M059J (cell line): ENCODE measurements at places on chromosomes 7 and 10. TPM values are rescaled to one million over a fixed set of nuclear protein-coding genes. Genes with fewer than 3 reads are reported as not detected.

DNA sequence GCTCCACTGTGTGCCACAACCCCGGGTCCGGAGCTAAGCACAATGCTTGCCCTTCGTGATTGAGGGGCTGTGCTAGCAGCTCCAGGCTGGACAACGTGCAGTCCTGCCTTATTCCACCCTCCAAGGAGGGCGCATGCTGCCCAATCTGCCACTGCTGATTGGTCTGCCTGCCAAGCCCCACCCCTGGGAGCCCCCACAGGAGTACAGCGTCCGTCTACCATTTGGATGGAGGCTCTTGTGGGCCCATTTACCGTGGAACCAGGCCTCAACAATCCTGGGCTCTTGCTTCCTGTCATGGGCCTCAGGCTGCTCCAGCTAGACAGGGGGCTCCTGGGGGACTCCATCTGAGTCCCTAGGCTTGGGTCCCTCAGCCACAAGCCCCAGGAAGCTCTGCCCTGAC is 173.3 kb downstream of the SLIT1 start:
- no peak for DNase-seq

DNA sequence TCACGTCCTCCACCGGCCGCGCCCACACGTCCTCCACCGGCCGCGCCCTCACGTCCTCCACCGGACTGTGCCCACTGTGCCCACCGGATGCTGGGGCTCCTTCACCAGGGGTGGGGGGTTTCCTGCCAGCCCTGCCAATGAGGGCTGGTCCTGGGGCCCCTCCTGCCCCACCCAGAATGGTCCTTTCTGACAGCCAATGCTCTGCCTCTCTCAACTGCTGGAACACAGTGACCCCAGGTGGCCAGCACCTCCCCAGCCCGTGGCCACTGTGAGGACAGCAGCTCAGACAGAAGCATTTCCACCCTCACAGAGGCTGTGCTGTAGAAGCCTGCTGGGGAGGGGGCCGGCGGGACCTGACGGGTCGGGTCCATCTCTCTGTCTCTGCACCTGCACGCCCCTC is 90.1 kb upstream of the DNAAF5 start:
- DNase-seq = peak; percentile 24

DNA sequence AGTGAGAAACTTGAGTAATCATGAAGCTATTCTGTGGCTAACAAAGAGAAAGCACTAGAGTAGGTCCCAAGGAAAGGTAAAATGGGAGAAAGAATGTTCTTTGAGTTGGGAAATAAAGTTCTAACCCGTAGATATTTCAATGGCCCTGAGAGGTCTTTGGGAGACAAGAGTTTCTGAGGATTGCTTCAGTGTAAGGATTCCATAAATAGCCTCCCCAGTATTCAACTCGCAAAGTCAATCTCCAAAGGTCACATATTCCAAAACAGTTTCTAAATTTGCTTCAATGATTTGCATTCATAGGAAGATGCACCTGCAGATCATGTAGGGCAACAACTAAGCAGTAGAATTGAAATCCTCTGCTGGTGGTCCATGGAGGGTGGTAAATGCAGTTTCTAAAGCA is 238.5 kb downstream of the TMEM178B start:
- DNase-seq = no peak

DNA sequence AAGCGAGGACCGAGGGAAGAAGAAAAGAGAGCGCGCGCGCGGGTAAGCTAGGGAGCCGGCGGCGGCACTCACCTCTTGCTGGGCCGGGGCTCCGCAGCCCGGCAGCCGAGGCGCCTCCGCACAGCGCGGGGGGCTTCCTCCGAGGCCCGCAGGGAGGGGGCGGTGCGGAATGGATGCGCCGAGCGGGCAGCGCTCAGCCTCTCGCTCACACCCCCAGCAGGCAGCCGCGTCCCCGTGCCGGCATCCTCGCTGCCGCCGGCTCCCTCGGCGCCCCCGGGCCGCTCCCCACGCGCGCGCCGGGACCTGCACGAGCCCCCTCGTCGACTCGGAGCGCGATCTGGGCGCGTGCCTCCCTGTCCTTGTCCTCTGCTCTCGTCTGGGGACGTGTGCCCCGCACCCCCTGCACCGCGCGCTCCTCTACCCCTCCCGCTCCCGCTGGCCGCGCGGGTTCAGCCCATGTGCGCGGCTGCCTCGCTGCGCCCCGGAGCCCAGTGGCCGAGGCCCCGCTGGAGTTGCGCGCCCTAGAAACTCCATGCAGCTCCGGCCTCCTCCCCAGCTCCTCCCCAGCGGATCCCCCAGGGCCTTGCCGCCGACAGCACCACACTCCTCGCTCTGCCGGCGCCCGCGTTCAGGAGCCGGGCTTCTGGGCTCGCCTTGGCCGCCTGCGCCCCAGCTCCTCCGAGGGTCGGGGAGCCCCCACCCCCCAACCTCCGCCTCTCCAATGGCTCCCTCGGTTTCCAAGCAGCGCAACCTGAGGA is 75.3 kb downstream of the CALN1 start:
- no peak for DNase-seq

DNA sequence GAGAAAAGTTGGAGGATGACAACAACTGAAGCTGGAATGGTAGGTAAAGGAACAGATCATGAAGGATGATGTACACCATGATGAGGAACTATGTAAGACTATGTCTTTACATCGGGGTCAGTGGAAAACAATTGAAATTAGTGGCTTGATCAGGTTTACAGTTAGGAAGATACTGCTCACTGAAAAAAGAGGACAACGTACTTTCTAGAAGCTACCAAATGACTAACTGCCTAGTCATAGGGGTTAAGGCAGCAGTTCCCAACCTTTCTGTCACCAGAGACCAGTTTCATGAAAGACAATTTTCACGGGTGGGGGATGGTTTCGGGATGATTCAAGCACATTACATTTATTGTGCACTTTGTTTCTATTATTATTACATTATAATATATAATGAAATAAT is 91.6 kb upstream of the ANKRD1 start:
- DNase-seq = no peak

The ZC3HAV1L gene
- 0.96 and 4.6 TPM in 2 replicates for total RNA-seq

The CDHR3 gene
- total RNA-seq = 0.52 and 2.1 TPM in 2 replicates

The ZPBP gene
- not detected in 2 replicates for total RNA-seq

The GLI3 gene
- 4.4 and 7.6 TPM in 2 replicates for total RNA-seq

The STEAP1 gene
- total RNA-seq = 17.3 and 30.8 TPM in 2 replicates
